ENCODE measurements at places on chromosomes 5 and 9. TPM values are rescaled to one million over a fixed set of nuclear protein-coding genes. Genes with fewer than 3 reads are reported as not detected.
A peak's percentile ranks its signal among the peaks of the same experiment; 100 is the strongest.

- no peak for DNase-seq
These were observed 163.0 kb upstream of the CCDC152 start for GRCh38 chr5:42593591-42593990.

GRCh38 chr9:127303830-127304229, 39.3 kb downstream of the GARNL3 start:
- DNase-seq, result no peak

DNA sequence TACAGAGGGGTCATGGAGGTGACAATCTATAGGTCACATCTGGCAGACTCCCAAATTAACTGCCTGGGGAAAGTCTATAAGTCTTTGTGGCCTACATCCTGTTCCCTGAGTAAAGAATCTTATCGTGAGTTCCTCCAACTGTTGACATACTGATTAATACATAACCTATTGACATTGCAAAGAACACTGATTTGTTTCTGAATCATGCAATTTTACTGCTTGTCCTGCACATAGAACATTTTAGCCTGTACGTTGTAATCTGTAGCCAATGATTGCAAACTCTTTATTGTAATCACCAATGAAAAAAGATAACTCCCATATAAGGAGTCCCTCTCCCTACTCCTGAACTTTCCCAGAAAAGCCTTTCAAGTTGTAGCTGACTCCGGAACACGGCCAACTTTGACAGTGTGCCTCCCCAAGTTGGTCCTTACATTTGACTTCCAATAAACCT, 18.8 kb upstream of the OR2K2 start:
- DNase-seq, result no peak

DNA sequence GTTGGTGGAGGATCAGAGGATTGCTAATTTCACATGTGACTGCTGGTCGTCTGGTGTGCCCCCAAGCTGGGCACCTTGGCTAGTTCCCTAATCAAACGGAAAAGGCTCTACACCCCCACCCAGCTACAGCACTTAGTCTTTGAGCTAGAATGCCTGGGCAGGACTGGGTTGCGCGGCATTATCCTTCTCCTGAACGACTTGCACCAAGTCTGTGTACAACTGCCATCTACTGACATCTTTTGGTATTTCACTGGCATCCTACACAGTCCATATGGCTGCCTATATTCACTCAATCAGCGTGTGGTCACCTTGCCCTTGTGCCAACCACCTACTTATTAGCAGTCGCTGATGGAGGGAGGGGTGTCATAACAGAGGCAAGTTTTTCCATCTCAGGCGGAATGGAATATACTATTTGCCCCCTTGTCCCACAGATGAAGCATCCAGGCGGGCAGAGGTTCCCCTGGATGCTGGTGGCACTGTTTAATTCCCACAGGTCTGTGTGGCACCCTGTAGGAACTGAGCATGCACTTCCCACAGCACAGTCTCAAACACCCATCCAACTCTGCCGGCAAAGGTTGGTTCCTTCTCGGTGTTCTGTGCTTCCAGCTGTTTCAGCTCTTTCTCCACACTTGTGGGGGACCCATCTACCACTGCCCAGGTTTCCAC, 150.1 kb downstream of the OSTF1 start:
- DNase-seq, result peak; percentile 74

DNA sequence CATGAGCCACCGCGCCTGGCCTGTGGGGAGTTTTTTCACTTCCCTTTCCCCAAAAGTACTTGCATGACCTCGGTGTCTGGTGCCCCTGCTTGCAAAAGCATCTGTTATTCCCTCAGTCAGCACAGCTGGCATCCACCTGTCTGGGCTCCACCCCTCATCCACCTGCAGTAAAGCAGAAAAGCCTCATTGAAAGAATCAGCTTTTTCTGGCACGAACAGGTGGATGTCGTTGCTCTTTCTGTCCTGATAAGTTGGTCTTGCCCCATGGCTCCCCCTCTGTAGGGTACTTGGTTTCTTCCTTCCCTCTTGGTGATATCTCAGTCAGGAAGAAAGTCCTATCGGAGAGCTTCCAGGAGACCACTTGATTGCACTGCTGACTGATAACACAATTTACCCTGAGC, 37.4 kb downstream of the WWC1 start:
- DNase-seq, result no peak

- no peak for DNase-seq
These were observed 82.7 kb downstream of the DROSHA start for GRCh38 chr5:31449174-31449573.

DNA sequence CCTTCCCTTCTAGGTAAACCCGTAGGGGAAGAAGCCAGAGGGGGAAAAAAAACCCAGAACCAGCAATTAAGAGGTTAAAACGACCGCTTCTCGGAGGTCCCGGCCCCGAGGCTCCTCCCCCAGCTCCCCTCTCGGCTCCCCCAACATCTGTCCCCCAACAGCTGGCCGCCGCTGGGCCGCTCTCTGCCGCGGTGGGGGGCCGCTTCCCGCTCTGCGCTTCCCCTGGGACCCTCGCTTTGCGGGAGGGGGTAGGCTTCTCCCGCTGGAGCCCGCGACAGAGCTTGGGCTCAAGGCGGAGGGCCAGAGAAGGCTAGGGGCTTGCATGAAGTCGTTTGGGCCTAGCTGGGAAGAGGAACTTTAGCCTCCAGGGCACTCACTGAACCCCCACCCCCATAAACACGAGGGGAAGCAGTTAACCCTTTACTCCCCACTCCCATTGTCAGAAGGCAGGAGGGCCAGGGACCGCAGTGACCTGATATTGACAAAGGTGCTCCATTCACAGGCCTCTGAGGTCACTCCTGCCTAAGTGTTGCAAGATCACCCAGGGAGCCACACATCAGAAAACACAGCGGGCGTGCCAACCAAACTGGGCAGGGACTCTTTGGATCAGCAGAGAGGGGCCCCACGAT, 7.5 kb downstream of the LHX6 start:
- DNase-seq, result no peak

DNA sequence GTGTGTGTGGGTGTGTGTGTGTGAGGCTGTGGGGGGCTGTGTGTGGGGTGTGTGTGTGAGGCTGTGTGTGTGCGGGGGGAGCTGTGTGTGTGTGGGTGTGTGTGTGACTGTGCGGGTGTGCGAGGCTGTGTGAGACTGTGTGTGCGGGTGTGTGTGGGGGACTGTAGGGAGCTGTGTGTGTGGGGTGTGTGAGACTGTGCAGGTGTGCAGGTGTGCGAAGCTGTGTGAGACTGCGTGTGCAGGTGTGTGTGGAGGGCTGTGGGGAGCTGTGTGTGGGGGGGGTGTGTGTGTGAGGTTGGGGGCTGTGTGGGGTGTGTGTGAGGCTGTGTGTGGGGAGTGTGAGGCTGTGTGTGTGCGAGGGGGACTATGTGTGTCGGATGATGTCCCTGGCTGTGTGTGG, 23.2 kb downstream of the AHRR start:
- DNase-seq, result no peak

GRCh38 chr5:56093970-56094369, 99.2 kb upstream of the IL6ST start:
- no peak for DNase-seq

- no peak for DNase-seq
These were observed 66.9 kb upstream of the UBTD2 start for GRCh38 chr5:172350212-172351181.

NUP188 gene
- 87.8 TPM for total RNA-seq

OCLN gene
- 4.6 TPM for total RNA-seq

HTR4 gene
- not detected for total RNA-seq

Measured in activated CD4-positive, alpha-beta T cell treated with anti-CD3 and anti-CD28 coated beads, Interleukin-2, amount 10 ng/mL, durations not matched to agents 7 days and 5 days (primary cell).